HAP-1 (cell line): ENCODE measurements at places on chromosomes 4 and X.

- DNase-seq: no peak
Measured at GRCh38 chr4:121978172-121978516, 26.3 kb upstream of the TRPC3 start.

DNA sequence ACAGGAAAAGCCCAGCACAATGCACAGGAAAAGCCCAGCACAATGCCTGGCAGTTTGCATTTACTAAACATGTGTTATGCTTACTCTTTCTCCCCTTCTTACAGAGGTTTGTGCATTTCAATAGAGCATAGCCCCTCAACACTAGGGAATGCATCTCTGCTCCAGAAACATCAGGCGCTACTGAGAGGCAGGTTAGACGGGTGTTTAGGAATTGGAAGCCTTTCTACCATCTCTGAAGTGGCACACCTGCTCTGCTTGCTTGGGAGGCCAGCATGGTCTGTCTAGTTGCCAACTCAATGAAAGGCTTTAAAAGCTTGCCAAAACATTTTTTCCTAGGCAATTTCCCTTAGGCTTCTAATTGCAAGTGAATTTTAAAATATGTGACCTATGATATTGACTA lies 55.7 kb downstream of the GRID2 start:
- no peak for DNase-seq

DNA sequence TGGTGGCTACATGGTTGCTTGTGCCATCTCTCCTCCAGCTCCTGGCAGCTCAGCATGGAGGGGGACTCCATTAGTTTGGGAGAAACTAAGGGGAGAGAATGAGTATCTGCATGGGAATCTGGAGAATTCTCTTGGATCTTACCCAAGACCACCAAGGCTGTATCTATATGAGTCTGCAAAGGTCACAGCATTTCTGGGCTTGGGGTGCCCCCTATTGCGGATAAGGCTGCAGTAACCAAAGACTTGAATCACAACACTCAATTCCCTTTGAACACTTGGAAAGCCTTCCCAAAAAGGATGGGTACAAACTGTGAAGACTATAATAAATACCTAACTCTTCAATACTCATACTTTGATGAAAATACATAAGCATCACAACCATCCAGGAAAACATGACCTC lies 623.5 kb upstream of the NR3C2 start:
- DNase-seq: no peak

DNA sequence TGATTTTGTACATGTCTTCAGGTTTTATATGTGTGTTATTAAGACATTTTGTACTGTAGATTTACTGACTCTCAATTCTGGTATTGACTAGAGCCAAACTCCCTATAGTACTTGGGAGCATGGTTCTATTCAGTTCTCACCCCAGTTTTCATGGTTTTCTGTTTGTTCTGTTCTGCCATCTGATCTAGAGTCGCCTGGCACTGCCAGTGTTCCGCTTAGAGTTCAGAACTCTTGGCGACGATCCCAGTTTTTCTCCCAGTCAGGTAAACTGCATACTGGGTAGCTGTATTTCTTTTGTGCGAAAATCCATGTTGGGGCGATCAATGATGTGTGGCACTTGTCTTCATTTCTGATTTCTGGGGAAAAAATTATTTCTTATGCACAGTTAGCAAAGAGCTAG lies 78.0 kb downstream of the PHOX2B start:
- no peak for DNase-seq

- DNase-seq: no peak
Measured at GRCh38 chr4:133270021-133270570, 121.0 kb downstream of the PCDH10 start.

GRCh38 chrX:71056867-71057266 lies 11.3 kb downstream of the SNX12 start:
- DNase-seq: no peak

DNA sequence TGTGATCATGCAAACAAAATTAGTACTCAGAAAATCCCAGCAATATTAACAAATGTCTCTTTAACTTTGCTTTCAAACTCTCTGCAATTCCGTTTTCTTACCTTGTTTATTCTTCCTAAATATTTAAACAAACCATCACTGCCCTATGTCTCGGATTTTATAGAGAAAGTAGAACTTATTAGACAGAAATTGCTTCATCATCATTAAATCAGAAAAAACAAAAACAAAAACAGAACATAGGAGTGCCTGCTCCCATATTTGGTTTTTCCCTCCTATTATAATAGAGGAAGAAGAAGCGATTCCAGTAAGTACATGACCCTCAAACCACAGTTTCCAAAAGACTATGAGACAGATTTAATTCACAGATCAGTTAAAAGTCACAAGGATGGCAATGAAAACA lies 1228.0 kb downstream of the RPA4 start:
- no peak for DNase-seq
